Ammon's horn (tissue), 1 donor: ENCODE measurements at places on chromosomes 13 and 19.

GRCh38 chr13:20994441-20994821 is 67.0 kb downstream of the LATS2 start:
- DNase-seq: no peak

- no peak for DNase-seq
These were observed 13.9 kb downstream of the COL4A1 start for GRCh38 chr13:110293037-110293436.

DNA sequence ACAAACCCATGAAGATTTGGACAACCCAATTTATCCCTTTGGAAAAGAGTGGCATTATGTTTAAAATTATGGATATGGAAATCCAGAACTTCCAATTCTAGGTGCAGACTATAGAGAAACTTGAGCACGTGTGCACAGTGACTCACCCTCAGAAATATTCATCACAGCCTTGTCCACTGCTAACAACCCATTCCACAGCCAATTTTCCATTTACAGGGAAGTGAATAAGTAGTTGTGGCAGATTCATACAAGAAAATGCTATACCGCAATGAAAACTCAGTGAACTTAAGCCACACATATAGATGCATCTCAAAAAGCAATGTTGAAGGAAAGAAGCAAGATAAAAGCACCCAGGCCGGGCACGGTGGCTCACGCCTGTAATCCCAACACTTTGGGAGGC is 133.3 kb downstream of the USP12 start:
- no peak for DNase-seq

- DNase-seq: no peak
These were observed 526.0 kb upstream of the SPRY2 start for GRCh38 chr13:80866921-80867320.

GRCh38 chr13:112802802-112803195 is 113.0 kb downstream of the ATP11A start:
- DNase-seq: no peak

GRCh38 chr13:83232626-83233025 is 649.6 kb downstream of the SLITRK1 start:
- no peak for DNase-seq

GRCh38 chr13:23668562-23668961 is 98.3 kb downstream of the TNFRSF19 start:
- no peak for DNase-seq

GRCh38 chr13:95573221-95573620 is 20.7 kb downstream of the CLDN10 start:
- DNase-seq: no peak

DNA sequence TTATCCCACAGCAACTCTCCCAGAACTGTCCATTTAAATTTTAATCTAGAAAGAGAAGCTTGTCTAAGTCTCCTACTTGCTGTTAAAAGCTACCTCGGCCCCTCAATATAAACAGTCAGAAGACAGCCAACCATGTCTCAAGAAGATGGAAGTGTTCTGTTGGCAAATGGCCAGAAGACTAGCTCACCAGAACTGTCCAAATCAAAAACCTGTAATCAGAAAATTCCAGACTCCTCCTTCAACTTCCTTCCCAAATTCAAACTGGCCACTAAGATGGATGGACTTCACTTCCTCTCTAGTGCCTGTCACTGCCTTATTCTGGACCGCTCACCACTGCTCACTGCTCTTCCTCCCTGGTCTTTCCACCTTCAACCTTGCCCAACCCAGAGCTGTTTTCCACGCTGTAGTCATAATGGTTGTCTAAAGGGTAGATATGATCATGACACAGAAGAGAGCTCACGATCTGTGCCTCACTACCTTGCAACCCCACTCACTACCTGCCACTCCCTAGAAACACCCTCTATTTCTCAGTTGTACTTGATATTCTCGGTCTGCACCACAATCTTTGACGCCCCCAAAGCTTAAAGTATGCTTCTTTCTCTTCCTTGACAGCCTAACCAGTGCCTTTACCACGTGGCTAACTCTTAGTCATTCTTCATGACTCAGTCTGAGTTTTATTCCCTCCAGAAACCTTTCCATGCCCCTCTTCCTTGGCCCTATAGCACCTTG is 9.2 kb downstream of the FGF14 start:
- DNase-seq: no peak

DNA sequence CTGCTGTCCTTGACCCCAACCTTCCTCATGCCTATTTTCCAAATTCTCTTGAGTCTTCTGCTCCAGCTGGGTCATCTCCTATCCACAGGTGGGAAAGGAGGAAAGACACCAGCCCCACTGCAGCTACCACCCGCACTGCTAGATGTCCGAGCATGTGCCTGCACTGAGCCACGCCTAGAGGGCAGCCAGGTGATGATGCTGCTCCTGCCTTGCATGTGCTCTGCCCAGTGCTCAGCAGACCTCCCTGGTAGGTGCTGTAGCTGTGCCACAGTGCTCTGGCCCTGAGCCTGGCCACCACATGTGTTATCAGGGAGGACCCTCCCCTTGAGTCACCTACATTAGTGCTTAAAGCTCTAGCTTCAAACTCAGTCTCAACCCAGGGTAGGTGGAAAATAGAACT is 6.9 kb upstream of the CYSLTR2 start:
- DNase-seq: no peak

DNA sequence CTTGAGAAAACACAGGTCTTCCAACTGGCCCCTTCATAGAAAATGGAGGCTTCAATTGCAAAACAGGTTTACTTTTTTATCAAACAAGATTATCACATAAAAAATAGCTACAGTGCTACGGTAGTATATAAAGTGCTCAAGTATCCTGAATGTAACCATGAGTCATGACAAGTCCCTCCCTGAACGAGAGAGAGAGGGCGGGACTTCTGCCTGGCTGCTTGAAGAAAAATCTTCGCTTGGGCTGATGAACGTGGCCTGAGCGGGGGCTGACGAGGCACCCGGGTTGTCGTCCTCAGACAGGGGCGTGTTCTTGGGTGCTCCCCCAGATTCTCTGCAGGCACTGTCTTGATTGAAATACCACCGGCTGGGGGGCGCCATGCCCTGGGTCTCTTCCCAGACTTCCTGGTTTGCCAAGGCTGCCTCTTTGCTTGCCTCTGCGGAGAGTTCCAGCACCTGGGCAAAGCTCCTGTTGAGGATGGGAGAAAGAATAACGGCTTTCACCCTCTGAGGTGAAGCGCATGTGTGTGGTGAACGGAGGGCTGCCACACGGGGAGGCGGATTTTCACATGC is 23.2 kb upstream of the CPAMD8 start:
- no peak for DNase-seq

DNA sequence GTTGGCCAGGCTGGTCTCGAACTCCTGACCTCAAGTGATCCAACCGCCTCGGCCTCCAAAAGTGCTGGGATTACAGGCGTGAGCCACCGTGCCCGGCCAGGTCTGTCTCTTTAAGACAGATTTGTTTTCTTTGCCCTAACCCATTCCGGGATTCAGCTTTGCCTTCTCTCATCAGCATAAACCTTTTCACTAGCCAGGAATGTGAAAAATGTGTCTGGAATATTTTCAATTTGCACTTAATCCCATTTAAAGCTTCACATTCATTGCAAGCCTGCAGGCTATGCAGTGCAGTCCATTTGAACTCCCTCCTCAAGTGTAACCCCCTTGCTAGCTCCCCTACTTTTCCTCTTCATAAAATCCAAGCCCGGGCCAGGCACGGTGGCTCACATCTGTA is 880 bp upstream of the TMEM160 start:
- no peak for DNase-seq
